ENCODE measurements at places on chromosomes 4 and X.

DNA sequence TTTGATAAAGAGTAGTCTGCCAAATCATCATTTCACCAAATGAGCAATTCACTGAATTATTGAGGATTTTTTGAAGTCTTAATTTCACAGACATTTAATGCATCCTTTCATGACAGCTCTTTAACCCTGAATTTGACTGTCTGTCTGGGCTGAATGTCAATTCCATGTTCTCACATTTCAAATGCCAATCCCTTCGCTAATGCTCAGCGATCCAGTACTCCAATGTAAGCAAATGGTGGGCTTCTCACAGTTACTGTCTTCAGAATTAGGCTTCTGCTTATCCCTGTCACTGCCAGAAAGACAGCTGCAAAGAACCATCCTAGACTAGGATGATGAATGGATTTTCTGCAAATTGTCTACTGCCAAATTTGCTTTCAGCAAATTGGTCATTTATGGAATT is 36.2 kb upstream of the USP38 start:
- no peak for DNase-seq

- DNase-seq: no peak
Observed at GRCh38 chrX:73068467-73069364, 10.6 kb downstream of the PABPC1L2A start.

- DNase-seq: no peak
Observed at GRCh38 chr4:76729460-76729859, 168.5 kb downstream of the SOWAHB start.

GRCh38 chr4:24722026-24722568 is 73.3 kb upstream of the SOD3 start:
- DNase-seq: no peak

- no peak for DNase-seq
Observed at GRCh38 chr4:92307181-92307580, 3.4 kb downstream of the GRID2 start.
